ACHN (cell line): ENCODE measurements at places on chromosomes 2 and 18.
A peak's percentile ranks its signal among the peaks of the same experiment; 100 is the strongest.

- DNase-seq, result no peak
Measured at GRCh38 chr2:238095143-238095542, 5.0 kb upstream of the ESPNL start.

- DNase-seq, result no peak
Measured at GRCh38 chr2:151766437-151767153, 32.3 kb upstream of the NEB start.

DNA sequence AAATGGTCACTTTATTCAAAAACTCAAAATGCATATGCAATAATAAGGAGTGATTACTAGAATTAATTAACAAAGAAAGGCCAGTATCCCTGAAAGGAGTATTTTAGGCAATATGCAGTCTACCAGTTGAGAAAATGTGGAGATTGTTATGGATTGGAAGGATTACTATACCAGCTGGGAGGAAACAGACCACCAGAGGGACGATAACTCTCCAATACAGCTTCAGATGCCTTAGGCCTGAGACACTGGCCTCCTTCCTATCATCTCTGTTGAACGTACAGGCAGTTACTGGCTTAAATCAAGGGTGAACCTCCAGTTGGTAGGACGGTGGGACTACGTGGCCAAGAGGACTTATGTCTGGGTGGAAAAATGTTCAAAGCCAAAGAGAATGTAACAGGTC lies 336.4 kb upstream of the EPHA4 start:
- no peak for DNase-seq

DNA sequence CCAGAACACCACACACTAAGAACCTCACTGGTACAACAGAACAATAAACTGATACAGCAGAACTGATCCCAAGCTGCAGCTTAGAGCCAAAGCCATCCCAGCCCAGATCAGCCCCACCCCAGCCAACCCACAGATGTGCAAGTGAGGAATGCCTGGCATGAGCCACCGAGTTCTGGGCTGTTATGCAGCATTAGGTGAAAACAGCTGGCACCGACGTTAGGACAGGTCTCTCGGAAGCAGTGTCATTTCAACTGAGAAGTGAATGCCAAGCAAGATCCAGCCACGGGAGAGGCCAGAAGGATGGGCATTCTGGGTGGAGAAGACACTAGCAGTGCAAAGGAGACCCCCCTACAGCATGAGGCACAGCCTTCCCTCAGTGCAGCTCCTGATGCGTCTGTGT lies 38.9 kb downstream of the ADCY3 start:
- DNase-seq, result no peak

DNA sequence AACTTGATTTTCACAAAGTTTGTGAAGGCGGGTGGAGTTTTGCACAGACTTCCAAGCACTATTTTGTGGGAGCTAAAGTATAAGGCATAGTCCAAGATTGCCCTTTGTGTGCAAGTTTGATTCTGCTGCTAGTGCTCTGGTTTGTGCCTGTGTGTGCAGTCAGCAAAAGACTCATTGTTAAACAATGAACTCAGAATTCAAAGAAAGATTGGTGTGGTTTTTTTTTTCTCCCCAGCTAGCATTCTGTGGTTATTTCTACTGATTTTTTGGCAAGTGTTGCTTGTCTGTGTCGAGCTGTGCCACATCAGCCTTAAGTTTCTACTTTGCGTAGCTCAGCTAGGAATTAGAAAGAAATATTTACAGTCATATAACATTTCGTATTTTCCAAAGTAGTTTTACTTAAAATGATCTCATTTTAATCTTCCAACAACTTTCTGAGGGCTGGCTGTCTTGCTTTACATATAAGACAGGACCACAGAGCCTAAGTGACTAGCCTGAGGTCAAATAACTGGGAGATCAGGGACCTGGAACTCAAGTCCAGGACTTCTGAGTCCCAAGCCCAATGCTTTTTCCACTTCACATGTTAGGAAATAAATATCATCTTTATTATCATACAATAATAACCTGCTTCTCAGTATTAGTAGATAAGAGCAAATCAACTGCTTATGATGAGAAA lies 69.8 kb downstream of the BABAM2 start:
- peak; percentile 91 for DNase-seq

DNA sequence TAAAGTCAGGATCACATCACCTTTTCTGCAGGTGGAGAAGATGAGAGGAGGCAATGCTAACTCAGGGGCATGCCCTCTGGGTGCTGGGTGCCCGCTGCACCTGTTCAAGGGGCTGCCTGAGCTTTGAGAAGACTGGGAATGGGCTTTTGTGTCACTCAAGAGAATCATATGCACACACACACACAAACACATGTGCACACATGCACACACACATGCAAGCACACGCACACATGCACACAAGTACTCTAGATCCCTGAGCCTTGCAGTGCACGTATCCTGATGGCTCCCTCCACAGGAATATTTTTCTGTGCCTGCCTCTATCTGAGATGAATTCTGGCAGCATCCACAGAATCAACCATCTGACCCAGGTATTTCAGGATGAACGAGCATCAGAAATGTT lies 110.0 kb upstream of the TEX51 start:
- DNase-seq, result no peak

DNA sequence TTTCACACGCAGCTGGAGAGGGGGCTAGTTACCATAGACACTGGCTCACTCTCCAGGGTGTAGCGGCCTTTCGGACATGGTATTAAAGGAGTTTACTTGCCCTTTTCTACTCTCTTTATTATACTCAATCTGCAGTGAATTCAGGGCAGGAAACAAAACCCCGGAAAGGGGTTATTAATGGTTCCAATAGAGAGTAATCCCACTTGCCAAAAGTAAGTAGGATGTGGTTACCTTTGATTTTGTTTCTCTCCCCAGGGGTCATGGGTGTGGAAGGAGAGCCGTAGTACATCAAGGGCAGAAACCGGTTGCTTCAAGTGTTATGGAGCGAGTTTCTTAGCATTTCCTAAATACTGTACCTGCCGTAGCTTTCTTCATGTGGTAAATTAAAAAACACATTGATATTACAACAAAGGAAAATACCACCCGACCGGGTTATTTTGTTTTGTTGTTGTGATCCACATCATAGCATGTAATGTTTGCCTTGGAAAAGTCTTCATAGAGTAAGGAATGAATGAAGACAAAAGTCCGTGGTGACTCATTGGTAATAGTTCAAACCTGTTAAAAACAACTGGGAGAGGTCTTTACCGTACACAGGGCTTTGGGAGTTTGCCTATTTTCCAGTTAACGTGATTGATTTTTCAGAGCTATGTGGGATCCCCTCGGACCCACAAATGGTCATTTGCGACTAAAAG lies 71.5 kb downstream of the SLC4A3 start:
- no peak for DNase-seq

- no peak for DNase-seq
Measured at GRCh38 chr2:172597176-172597842, 41.4 kb downstream of the PDK1 start.

GRCh38 chr2:119136872-119137271 lies 21.7 kb downstream of the C1QL2 start:
- DNase-seq, result no peak

DNA sequence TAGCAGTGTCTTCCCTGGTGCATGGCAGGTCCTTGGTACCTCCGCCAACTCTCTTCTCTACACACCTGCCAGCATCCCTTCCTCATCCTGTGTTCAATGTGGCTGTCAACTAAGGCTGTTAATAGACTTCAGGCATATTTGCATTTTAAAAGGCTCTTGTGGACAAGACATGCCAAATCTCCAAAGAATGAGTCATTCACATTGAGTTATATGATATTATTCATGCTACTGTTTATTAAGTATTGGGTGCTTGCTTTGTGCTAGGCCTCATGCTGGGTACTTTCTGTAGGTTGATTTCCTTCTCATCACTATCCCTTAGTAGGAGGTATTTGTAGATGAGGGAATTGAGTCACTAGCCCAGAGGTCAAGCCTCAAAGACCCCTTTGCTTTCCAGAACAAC lies 5.2 kb downstream of the MYO1B start:
- no peak for DNase-seq
